AG04449 (cell line): ENCODE measurements at places on chromosomes 4 and X.

GRCh38 chr4:153933915-153934687 lies 145.2 kb upstream of the SFRP2 start:
- no peak for DNase-seq

DNA sequence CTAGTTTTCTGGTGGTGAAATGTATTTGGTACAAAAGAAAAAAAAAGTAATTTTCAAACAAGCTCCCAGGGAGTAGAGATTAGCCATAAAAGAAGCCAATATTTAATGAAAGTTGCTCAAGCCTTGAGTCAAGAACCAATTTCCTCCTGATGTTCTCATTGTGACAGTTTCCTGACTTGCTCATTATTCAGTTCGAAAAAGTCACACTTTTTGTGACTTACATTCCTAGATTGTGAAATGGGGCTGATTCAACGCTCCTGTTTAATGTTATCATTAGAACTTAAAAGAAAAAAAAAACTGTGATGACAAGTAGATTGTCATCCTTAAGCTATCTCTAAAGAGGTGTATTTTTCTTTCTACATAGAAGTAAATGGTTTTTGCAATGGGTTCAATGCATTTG lies 122.6 kb upstream of the BMPR1B start:
- no peak for DNase-seq

DNA sequence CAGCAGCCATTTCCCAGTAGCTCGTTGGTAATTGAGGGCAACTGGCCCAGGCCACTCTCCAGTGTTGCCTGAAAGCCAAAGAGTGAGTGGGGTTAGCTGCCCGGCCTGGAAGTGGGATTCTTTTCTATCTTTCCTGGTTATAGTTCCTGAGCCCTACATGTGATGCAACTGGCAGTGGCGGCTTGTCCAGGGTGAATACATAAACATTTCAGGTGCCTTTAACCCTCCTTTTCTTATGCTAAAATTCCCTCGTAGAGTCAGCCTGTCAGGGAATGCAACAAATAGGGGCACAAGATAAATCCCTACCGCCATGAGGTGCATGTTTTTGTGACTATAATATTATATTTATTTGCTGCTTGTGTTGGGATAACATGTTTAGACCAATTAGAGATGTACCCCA lies 13.4 kb upstream of the HERC5 start:
- DNase-seq = no peak

DNA sequence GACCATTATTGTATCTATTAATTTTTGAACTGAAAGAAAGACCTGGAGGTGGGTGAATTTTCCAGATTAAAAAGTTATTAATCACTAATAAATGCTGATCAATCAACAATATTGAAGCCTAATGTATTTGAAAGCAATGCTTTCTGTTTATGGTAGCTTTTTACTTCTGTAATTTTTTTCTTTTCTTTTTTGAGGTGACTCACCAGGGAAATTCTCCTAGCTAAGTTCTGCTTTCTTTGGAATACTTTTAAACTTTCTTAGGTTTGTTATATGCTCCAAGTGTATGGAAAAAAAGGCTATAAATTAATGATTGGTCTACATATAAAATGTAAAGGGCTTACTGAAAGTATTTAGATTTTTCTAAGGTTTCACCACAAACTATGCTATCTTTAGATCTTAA lies 94.2 kb downstream of the MBNL3 start:
- DNase-seq = no peak

- no peak for DNase-seq
Measured at GRCh38 chr4:153087671-153088194, 116.5 kb upstream of the TRIM2 start.

GRCh38 chr4:107966903-107967302 lies 22.8 kb upstream of the HADH start:
- no peak for DNase-seq

DNA sequence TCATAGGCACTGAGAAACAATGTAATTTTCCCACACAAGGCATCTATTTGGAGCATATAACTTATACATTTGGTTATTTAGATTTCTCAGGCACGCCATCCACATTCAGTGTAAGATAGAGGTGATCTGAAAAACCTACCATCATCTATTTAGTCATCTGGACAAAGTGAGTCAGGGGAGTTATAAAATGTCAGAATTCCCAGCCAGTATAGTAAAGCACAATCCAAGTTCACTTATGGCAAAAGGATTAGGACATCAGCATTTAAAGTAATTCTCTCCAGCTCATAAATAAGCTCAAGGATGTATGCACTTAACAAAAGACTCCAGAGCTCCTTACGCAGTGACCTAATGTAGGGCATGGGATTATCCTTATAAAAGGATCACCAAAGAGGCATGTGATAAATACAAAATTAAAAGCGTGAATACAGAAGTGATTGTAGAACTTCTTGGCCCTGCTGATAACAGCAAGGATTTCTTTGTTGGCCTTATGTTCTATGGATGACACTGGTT lies 65.3 kb upstream of the DCLK2 start:
- DNase-seq = no peak

DNA sequence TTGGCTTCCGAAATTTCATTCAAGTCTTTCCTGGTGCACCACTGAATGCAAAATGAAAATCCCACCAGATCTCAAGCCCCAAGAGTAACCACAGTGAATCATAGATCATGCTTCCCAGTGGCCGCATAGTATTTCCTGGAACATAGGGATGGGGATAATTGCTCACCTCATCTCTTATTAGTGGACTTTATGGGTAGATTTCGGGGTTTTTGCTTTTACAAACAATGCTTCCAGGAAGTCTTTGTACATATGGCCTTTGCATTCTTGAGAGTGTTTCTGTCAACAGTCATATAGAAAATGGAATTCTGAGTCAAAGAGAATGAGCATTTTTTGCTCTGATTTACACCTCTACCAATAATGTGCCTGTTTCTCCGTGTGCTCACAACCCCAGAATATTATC lies 53.4 kb downstream of the PPEF2 start:
- DNase-seq = no peak

GRCh38 chrX:118824173-118824730 lies 628 bp downstream of the ZCCHC12 start:
- DNase-seq = no peak

GRCh38 chr4:121177246-121178137 lies 13.4 kb upstream of the TNIP3 start:
- no peak for DNase-seq

GRCh38 chrX:119655125-119655524 lies 37.8 kb downstream of the SEPTIN6 start:
- DNase-seq = peak; percentile 59

DNA sequence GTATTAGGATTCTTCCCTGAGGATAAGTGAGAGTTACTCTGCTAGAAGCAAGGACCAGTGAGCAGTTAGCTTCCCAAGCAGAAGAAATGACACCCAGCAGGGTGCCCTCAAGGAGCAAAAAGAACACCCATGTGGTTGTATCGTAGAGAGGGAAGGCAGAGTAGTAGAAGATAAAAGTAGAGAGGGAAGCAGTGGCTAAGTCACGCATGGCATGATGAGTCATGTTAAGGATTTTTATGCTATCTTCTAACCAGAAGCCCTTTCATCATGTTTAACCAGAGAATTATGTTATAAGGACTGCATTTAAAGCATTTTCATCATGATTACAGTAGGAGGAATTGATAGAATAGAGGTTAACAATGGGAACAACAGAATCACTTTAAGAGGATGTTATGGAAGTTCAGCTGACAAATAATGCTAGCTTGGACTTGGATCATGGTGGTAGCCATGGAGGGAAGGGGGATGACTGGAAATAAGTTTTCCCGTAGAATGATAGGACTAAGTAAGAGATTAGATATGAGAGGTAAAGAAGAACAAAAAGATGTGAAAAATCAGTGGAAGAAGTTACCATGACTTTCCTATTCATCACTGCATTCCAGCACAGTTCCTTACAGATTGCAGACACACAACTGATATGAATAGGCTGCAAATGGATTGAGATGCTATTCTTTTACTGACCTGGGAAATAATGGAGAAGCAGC lies 383.5 kb upstream of the INTU start:
- DNase-seq = no peak

DNA sequence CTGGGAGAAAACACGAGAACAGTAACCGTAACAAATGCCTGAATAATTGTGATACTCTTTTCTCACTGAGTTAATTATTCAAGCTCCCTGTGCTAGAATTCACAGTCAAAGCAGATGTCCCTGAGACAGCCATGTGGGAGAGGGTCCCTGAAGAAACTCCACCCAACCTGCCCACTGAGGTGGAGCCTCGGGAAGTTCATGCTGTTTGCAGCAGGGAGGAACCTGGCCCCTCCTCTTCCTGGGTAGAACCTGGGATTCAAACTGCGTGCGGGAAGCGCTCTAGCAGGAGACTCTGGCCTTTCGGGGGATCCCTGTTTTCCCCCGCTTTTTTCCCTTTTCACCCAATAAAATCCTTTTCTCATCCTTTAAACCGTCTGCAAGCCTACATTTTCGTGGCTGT lies 20.2 kb upstream of the RHOH start:
- no peak for DNase-seq

- no peak for DNase-seq
Measured at GRCh38 chr4:146407669-146408084, 114.1 kb downstream of the SLC10A7 start.

DNA sequence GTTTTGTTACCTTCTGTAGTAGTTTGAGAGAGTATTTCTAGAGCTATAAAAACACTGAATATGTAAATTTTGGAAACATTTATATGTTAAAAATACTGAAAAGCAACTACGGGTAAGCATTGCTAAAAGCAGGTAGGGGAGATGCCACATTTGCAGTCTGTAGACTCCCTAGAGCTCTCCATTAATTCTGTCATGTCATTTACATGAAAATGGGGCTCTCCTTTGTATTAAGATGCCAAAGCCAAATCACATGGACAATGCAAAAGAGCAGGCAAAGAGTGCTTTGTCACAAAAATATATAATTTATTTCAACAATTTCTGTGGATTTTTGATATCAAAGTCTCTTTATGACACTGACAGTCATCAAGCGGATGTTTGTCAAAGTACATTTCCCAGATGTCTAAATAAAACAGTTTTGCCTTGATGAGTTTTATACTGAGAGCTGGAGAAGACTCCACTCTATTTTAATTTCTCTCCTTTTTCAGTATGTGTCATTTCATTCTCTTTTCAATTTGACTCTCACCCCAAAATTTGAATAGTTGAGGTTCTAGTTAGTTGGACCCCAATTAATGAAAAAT lies 51.8 kb downstream of the LDB2 start:
- no peak for DNase-seq
